HAP-1 (cell line): ENCODE measurements at places on chromosomes 2 and 18.

DNA sequence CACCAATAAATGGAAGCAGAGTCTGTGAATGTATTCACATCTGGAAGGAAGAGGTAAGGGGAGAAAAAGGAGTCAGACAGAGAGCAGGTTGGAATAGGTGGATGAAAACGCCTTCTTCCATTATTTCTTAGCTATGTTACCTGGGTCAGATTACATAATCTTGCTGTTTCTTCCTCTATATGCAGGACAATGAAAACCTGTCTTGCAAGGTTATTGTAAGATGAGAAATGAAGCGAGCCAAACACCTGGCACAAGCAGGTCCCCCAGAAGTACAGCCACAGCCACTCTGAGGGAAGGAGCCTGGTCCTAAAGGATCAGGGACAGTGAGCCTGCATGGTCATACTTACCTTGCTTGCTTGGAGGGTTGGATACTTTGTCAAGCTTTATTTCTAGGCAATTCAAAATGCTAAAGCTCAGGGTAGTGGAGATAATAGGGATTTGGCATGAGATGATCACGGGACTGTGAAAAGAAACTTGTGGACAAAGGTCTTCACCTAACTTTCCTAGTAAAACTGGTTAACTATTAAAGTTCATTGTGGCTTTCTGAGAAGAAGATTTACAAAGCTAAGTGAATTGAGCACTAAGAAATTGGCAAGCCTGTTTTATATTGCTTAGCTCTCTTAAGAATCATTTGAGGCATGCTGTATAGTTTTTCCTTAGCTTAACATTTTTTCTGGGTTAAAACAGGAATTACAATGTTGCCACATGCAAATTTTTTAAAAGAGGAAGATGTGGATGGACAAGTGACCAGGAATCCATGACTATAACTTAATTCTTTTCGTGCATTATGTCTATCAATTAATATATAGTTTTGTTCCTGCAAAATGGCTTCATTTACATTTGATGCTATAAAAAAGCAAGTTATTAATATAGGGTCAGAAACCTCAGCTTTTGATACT lies 15.7 kb upstream of the PLA2R1 start:
- no peak for DNase-seq

DNA sequence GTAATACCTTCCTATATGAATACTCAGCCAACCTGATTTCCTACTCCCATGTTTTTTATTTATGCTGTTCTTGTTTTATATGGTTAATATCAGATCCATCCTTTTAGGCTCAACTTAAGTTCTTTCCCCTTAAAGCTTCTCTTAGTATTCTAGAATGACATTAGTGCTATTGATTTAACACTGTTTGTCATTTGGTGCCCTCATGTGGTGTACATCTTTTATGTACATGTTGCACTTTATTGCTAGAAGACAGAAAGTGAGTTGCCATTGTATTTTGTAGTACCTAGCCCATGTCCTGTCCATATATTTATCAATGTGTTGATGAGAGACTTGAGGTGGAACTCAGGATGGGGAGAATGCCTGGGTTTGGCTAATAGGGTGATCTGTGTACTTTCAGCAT lies 2.5 kb downstream of the HTRA2 start:
- no peak for DNase-seq

DNA sequence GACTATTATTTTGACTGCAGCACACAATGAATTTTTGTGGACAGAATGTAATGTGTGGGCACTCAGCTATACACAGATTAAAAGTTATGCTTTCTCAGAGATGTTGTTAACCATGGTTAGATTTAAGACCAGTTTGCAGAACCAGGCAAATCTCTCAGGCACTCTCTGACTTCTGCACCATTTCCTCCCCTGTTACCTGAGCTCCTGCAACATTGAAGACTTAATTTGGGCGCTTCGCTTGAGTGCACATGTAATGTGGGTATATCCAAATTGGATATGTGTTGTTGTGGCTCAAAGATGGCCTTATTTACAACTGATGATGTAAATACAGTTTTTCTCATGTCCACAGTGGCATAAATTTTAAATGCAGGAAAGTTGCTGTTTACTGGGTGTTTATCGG lies 469.4 kb downstream of the PTPRM start:
- no peak for DNase-seq

DNA sequence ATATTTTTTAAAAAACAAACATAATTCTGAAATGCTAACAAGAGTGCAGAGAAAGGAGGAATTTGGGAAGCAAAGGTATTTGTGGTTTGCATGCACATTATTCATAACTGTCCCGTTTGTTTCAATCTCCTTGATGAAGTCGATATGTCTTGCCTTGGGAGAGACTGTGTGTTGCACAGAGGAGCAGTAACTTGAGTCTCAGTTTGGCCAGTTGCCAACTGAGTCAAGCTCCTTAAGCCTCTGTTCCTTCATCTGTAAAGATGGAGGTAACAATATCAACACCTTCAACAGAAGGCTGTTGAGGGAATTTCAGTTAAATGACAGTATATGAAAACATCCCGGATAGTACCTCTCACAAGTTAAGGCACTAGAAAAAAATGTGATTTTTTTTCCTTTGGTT lies 226.2 kb downstream of the ASXL3 start:
- no peak for DNase-seq

DNA sequence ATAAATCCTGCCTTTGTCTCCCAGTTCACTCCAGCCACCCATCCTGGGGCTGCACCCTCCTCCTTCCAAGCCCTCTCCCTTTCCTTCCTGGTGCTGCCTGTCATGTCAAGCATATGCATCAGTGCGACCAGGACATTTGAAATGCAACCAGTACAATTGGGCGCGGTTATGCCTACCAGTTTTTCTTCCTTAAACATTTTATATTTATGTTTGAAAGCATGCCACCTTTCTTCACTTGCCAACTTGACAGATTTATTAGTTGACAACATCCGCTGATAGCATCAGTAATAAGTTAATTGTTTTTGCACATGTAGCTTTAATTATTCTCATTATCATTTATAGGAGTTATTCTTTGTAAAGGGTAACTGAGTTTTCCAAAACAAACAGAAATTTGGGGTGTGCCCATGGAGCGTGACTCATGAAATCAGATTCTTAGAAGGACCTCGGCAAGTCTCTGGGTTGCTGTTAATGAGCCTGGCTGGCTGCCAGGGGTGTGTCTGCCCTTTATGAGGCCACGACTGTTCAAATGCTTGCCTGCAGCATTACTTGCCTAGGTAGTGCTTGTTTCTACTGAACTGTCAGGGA lies 32.8 kb upstream of the IL1B start:
- DNase-seq, result peak; percentile 87

DNA sequence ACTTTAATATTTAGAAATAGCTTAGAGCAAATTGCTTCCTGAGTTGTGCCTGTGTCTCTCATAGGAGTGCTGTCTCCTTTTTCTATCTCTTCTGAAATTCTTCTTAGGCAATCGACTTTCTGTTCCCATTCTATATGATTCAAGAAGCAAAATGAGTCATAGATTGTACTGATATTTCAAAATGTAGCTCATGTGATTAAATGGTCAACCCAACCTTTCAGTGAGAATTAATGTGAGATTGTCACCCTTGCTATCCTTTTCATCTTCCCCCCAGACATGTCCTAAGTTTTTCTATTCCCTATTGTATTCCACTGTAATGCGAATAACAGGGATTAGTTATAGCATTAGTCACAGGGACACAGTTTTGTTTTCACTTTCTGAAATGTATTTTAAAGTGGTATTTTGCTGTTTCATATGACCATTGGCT lies 413.6 kb downstream of the THSD7B start:
- DNase-seq, result peak; percentile 78

DNA sequence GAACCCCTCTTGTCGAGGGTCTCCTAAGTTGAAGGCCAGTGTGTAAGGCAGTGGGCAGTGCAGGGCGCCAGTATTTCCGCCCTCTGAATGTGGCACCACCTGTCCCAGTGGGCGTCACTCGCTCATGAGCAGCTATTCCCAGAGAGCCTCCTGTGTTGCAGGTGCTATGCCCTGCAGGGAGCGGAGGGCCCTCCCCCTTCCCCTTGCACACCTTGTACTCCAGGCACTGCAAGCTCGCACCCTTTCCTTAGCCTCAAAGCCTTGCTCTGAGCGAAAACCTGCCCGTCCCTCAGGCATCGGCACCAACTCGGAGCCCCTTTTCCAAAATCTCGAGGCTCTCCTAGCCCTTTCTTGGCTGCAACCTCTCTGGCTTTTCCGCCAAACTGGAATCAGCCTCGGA lies 282.7 kb downstream of the AGAP1 start:
- no peak for DNase-seq

- DNase-seq, result no peak
Observed at GRCh38 chr2:215530191-215530968, 94.5 kb upstream of the FN1 start.

- no peak for DNase-seq
Observed at GRCh38 chr2:68768461-68768860, 33.9 kb downstream of the ARHGAP25 start.

- DNase-seq, result no peak
Observed at GRCh38 chr2:203875471-203875870, 7.9 kb downstream of the CTLA4 start.

- no peak for DNase-seq
Observed at GRCh38 chr2:175241691-175242090, 60.2 kb upstream of the ATP5MC3 start.

DNA sequence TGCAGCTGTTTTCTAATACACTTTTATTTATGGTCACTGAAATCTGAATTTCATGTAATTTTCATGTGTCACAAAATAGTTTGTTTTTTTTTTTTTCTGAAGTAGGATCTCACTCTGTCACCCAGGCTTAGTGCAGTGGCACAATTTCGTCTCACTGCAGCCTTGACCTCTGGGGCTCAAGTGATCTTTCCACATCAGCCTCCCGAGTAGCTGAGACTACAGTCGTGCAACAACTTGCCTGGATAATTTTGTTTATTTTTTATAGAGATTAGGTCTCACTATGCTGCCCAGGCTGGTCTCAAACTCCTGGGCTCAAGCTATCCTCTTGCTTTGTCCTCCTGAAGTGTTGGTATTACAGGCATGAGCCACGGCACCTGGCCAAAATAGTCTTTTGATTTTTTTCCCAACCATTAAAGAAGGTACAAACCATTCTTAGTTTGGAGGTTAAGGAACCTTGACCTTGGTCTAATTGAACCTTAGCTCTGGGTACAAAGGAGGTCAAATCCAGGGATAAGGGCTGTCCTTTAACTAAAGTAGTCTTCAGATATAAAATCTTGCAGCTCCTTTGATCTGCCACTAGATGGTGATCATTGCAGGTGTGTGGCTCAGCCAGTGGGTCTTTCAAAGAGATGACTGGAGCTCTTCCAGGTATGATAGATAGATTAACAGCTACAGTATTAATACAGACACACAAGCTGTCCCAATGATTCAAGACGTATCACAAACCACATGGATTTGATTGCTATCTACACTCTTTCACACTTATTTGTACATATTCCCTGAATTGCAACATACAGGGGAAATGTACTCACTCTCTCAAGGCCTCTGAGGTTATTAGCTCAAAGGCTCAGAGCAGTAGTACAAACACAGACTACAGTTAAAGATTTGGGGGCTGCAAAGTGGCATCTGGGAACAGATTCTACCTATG lies 4.7 kb upstream of the KRCC1 start:
- peak; percentile 66 for DNase-seq

DNA sequence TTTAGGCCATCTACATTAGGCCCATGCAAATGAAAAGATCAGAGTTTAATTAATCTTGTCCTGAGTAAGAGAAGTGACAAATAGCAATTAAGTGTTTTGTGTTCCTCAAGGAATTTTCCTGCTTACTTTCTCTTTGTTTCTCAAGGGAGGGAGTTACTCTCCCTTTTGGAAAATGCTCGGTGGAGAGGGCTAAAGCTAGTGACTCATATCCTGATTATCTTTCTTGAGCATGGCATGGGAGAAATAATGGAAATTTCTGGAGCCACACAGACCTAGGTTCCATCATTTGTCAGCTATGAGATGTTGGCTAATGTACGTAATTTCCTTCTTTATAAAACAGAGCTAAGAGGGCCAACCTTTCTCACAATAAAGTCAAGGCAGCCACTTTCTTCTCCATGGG lies 177.1 kb downstream of the ETAA1 start:
- no peak for DNase-seq

DNA sequence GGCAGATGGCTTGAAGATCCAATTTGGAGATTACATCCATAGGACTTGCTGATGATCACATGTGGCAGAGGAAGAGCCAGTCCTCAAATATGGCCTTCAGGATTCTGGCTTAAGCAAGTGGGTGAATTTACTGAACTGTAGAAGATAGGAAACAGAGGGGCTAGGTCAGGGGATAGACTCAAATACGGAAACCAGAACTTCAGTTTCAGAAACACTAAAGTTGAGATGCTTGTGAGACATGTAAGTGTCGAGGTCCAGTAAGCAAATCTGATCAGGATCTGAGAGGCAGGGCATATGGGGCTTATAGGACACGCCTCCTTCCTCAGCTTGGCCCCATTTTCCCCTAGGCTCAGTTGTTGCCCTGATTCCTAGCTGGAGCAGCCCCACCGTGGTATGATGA lies 107.7 kb downstream of the LBH start:
- no peak for DNase-seq

GRCh38 chr2:20350041-20350712 lies 467 bp downstream of the PUM2 start:
- peak; percentile 54 for DNase-seq

- DNase-seq, result no peak
Observed at GRCh38 chr2:14451312-14451711, 181.2 kb upstream of the LRATD1 start.

DNA sequence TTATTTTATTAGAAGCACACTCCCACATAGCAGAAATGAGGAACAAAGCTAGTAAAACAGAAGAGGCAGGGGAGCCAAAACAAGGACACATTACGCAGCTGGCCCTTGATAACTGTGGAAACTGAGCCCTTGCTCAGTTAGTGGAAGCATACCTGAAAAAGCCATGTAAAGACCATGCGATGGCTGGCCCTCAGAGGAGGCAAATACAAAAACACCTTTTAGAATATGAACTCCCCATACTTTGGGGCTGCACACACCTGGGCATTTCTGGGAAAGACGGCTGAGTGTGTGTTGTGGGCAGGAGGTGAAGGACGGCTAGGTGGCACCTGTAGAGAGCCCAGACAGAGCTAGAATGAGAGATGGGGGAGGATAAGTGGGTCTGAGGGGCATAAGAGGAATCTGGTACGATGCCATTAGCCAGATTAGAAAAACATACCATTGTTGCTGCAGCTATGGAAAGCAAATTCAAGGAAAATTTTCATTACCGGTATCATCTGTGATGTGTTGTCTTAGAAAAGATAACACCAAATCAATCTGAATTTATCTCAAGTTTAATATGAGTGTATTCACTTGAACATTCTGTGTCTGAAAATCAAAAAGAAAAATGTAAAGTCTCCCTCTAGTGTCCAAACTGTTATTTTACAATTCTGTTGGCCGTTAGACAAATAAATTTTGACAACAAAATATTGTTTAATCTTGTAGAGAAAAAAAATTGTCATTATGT lies 45.2 kb upstream of the SULT1C3 start:
- DNase-seq, result peak; percentile 14
